ENCODE measurements at places on chromosomes 11 and 22.

GRCh38 chr22:29842172-29842571 is 4.1 kb upstream of the ASCC2 start:
- no peak for DNase-seq

DNA sequence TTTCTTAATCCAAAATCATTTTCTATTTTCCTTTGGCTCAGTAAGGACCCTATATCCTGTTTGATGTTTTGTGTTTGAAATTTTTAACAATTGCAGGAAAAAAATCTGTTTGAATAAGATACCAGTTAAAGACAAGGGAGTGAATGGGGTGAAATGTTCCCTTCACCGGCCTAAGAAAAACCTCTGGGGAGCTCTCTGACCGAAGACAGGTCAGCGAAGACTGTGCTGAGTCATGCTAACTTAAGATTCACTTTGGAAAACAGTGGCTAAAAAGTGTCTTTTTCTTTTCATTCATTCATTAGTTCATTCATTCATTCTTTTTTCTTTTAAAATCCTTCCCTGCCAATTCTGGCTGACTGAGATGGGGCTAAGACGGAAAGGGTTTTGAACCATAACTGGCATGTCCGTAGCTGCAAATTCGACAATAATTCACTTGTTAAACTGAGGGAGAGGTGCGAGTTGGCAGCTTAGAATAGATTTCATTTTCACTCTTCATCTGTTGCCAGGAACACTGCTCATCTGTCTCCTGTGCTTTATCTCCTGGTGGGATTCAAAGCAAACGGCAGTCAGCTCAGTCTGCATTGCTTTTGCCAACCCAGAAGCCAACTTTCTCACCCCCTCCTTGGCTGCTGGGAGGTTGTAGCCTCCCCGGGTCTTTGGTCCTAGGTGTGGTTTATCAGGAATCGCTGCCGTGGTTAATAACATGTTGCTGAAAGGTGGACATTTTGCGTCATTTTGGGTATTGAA is 434.0 kb upstream of the LARGE1 start:
- DNase-seq: no peak

- no peak for DNase-seq
Measured at GRCh38 chr11:129416080-129416820, 40.6 kb downstream of the BARX2 start.

DNA sequence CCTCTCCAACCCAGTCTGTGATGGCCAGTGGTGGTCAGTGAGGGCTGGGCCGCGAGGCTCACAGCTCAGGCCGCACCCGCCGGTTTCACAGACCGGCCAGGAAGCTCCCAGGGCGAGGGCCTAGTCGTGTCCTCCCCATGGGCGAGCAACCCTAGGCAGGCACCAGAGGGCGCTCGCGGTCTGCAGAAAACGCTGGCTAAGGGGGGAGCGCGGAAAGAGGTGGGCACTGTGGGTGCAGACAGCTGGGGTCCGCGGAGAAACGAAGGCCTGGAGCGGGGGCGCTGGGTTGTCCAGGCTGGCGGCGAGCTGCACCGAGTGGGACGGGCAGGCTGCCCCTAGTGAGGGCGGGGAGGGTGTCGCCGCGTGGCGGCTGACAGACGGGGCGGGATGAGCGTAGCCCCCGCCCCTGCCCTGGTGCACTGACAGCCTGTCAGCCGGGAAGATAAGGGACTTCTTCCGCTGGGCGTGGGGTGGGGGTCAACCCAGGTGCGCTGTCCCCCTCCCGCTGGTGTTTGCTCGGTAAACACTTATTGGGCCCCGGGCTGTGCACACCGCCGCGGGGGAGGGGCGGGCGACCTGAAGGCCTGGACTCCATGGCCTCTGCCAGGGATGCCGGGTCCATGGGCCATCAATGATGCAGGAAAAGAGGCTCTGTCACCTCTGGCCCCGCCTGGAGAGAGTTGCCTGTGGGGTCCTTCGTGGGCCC is 7.5 kb downstream of the GP1BB start:
- peak; percentile 94 for DNase-seq

- no peak for DNase-seq
Measured at GRCh38 chr11:110022548-110022947, 70.6 kb upstream of the ZC3H12C start.

DNA sequence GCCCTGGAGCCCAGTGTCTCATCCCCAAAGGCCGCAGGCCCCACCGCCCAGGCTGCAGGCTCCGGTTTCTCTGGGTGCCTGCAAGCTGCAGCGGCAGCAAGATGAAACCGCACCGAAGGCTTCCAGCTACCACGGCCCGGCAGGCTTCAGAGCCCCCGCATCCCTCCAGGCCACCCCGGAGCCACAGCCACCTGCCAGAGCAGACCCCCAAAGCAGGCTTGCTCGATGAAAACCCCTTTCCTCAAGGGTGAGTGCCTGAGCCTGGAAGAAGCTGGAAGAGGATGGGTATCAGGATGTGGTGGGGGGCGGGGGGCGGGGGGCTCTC is 24.5 kb upstream of the GNB1L start:
- DNase-seq: no peak

GRCh38 chr22:17472932-17473331 is 90.4 kb upstream of the SLC25A18 start:
- DNase-seq: peak; percentile 66

- DNase-seq: no peak
Measured at GRCh38 chr22:25353516-25354445, 134.3 kb downstream of the CRYBB2 start.

GRCh38 chr11:61671527-61671926 is 8.7 kb upstream of the DAGLA start:
- peak; percentile 85 for DNase-seq

DNA sequence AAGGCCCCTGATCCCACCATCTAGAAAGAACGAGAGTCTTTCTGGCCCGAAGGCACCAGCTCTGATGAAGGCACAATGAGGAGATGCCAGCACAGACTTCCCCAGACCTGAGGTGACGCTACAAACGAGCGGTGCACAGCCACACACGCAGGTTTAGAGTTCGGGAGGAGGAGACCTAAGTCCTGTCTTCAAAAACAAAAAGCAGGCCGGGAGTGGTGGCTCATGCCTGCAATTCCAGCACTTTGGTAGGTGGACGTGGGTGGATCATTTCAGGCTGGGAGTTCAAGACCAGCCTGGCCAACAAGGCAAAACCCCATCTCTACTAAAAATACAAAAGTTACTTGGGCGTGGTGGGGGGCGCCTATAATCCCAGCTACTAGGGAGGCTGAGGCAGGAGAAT is 9.5 kb downstream of the LTO1 start:
- no peak for DNase-seq

DNA sequence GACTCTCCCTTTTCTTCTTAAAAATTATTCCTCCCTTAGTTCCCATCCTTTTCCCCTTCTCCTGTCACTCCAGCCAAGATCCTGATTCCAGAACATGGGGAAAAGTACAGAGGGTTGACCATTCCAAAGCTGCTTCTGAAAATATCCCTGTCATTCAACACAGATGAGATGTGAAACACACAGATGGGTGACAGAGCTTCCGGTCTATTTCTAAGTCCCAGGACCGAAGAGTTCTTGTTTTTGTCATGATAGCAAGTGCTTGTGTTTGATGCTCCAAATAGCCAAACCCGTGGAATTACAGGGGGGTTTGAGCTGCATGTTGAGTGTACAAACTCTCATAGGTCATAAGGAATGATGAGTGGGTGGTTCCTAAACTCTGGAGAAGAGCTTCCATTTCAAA is 57.9 kb downstream of the PARVA start:
- no peak for DNase-seq

DNA sequence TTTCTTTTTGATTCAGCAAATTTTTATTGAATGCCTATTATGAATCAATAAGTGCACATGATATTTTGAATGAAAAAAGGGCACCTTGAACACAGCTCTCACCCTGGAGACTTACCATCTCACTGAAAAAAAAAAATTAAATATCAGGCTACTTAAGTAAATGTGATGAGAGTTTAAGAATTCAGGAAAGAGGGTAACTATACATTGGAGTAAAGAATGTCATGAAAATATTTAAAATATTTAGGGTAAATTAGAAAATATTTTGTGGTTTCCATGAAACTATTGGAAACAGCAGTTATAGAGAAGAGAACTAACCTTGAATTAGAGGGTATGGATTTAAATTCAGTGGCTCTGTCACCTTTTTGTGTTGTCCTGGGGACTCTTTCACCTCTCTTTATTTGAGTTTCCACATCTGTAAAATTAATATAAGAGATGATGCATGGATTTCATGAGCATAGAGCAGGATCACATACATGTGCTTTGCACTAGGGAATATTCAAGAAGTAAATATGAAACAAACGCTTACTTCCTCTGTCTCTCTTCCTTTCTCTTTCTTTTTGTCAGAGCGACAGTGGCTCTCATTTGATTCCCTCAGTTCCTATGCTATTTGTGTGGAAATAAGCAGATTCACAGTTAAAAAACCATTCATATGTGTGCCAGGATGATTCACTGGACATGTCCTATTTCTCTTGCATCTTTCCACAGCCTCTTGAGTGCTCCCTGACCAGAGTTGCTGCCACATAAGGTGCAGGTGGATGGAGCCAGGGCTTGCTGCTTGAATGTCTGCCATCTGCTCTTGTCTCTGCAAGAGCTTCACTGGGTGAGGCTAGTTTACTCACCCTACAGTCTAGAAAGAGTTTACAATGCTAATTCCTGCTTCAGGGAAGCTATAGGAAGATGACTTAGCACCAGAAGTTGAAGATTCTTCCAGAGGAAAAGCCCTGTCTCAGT is 533.1 kb downstream of the ETS1 start:
- no peak for DNase-seq

DNA sequence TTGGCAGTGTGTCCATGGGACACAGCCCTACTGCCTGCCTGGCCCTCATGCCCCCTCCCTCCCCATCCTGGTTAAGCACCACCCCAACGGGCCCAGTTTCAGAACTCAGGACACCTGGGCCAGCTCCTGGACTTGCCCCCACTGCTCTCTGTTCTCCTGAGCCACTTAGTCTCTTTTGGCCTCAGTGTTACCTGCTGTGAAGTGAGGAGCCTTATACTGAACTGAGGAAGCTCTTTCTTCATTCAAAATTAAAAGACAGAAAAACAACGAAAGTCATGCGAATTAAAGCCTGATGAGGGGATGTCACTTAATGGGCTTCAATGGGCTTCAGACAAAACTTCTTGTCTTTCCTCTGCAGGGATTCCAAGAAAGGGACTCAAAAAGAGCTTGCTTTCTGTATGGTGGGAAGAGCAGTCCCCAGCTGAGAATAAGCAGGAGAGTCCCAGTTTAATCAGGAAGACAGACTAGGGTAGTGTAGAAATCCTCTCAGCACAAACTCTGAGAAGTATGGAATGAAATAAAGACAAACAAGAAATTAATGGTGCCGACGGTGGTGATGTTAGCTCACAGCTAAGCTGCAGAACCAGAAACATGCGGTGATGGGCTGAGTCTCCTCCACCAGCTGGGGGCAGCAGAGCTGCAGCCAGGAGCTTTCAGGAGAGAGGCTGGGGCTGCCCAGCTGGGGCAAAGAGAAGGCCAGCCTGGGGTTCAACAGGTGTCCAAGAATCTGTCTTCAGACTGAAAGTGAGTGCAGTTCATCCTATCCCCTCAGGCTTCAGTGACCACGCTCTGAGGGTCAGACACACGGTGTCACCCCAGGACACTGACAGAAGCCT is 101.0 kb downstream of the GGTLC2 start:
- DNase-seq: peak; percentile 87

- DNase-seq: peak; percentile 61
Measured at GRCh38 chr11:66239998-66240780, 28.2 kb upstream of the RAB1B start.

DNA sequence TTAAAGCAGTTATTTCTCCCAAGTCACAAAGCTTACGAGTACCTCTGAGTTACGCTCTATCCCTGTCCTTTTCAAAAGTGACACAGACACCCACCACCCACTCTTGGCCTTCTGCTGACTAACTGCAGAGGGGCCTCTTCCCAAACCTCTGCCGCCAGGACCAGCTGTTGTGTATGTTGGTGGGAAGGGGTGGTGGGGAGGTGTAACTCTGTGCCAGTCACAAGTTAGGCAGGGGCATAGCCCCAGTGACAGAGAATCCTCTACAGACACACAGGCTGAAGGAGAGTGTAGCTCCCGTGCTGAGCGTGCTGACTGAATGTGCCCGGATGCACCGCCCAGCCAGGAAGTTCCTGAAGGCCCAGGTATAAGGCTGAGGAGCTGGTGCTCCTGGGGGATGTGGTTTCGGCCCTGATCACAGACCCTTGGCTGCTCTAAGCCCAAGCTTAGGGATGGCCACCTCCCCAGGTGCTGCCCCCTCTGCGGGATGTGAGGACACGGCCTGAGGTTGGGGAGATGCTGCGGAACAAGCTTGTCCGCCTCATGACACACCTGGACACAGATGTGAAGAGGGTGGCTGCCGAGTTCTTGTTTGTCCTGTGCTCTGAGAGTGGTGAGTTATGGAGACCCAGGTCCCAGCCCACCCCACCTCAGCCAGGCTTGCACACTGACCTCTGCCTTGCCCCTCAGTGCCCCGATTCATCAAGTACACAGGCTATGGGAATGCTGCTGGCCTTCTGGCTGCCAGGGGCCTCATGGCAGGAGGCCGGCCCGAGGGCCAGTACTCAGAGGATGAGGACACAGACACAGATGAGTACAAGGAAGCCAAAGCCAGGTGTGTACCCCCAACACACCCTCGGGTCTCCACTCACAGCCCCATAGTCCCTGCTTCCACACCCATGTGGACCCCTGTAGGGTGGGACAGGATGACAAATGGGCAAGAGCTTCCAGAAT is 4.9 kb downstream of the RIC8A start:
- no peak for DNase-seq

DNA sequence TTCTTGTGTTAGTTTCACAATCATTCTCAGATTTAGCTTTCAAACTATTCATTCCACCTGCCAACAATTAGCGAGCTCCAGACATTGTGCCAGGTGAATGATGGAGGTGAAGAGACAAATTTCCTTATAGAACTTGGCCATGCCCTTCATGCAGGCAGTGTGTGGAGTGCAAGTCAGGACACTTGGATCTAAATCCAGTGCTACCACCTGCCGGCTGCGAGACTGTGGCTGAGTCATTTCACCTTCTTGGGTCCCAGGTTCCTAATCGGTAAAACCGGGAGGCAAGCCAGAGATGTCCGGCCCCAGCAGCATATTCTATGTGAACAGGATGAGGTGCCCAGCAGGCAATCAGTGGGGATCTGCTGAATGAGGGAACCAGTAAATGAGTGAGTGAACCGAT is 18.6 kb upstream of the EHF start:
- DNase-seq: no peak

GRCh38 chr11:76765863-76766350 is 17.2 kb upstream of the TSKU start:
- DNase-seq: peak; percentile 36

DNA sequence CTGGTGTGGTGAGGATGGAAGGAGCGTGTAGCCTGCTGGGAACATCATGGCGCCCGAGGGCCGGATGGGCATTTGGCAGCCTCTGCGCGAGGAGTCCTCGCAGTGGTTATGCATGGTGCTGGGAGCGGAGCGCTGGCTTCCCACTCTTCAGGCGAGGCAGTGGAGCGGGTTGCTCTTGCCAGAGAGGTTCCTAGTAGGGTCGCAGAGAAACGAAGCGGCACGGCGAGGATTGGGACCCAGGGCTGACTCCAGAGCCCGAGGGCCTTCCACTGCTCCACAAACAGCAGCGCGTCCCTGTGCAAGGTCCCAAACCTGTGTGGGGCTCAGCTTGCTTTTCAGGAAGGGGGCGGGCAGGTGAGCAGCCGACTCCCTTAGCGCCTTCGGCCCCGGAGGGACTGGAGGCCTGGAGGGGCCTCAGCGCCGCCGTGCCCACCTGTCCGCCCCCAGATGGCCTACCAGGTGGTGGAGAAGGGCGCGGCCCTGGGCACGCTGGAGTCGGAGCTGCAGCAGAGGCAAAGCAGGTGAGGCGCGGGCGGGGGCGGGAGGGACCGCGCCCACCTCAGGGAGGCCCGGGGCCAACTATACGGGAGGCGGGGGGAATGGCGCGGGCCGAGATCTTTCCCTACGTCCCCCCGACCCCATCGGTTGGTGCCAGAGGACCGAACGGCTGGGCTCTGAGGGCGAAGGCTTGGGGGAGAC is 7.2 kb downstream of the ATG16L2 start:
- peak; percentile 74 for DNase-seq

Measured in endodermal cell (in vitro differentiated cells).